ENCODE measurements at places on chromosomes 3 and 15. TPM values are rescaled to one million over a fixed set of nuclear protein-coding genes. Genes with fewer than 3 reads are reported as not detected.

FGF12 gene
- total RNA-seq: 0.43 TPM

SOX14 gene
- total RNA-seq: not detected

ACTL6A gene
- total RNA-seq: 23.9 TPM

CSPG4 gene
- 258 TPM for total RNA-seq

SLC15A2 gene
- total RNA-seq: not detected
